Cerebellar cortex (tissue), 1 donor: ENCODE measurements at places on chromosomes 4 and X.

GRCh38 chr4:54647070-54647469, 10.7 kb upstream of the KIT start:
- DNase-seq: no peak

DNA sequence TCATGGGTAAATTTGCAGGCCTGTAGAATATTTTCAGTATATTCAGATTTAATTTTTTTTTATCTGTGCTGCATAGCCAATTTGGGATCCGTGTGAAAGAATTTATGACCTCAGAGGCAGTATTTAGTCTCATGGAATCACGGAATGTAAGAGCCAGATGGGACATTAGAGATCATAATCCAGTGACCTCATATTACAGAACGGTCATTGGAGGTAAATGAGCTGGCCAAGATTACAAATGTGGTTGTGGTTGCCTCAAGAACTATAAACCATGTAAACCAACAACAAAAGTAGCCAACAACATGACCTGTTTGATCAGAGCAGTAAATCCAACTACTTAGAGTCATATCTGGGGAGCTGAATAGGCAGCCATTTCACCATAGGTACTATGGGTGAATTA, 71.6 kb downstream of the AMOT start:
- no peak for DNase-seq

DNA sequence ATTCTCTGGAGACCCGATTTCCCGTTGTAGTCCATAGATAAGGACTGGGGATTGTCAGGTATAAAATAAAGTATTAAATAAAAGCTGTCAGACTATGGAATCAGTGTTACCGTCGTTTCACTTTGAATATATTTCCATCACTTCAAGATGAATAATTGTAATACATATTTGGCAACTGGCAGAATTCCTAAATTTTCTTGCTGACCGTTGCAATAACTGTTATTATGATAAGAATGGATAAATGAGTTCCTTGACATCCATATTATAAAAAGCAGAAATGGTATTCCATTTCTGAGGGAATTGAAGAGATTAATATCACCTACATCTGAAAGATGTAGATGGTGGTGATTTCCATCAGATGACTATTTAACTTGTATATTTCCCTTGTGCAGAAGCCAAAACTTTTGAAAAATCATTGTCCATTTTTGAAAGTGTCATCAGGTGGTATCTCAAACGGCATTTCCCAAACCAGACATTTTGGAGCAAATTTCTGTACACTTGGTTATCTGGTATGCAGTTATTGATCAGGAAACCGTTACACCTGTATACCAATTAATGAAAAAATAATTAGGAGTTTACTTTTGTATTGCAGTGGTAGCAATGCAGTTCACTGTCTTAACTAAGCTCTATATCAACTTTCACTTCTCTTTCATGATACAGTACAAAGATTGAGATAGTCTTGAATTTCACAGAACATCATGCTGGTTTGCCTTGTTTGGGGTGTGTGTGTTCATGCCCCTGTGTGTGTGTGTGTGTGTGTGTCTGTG, 878.5 kb downstream of the PCDH18 start:
- no peak for DNase-seq

DNA sequence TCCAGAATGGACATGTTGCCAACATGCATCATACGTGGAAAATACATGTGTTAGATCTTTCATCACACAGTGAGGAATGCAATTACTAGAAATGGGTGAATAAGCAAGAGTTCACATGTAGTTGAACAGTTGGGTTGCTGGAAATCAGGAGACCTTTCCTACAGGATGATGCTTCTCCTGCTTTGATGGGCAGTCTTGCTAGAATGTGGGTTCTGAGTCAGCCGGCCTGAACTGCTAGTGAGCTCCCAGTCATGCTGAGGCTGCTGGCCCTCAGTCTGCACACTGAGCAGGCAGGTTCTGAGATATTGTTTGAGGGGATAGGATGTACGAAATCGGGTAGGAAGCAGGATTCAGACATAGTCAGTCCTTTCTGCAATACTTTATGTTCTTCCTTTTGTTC, 20.2 kb downstream of the MSL3 start:
- DNase-seq: no peak

DNA sequence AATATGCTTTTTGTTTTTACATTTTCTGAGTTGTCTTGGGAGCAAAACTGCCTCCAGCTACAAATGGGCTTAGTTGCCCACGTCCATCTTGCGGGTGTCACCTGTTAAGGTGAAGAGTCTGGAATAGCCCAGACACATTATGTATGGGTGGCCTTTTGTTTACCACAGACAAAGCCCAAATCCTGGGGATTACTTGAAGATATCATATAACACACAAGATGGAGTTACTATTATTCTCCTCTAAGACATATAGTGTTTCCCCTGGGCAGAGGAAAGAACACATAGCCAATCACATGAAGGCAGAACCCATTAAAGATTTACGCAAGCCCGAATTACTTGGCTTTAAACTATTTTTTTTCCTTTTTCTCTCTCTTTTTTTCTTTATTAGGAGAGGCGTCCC, 625.6 kb upstream of the FAM241A start:
- no peak for DNase-seq

DNA sequence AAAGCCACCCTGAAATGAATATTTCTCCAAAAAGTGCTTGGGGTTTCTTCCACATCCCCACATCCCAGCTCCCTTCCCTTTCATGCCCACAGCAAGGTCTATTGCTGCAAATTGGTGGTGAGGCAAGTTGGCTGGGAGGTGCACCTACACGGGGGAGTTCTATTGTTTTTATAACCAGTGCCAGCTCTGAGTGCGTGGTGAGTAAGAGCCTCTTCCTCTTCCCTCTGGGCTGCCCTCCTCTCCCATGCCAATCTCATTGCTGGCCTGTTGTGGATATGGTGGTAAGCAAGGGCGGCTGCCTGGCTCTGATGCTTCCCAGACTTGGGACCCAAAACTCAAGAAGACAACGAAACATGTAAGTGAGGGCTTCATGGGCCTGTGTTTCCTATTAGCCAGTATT, 204.3 kb downstream of the SHROOM3 start:
- no peak for DNase-seq

- peak; percentile 47 for DNase-seq
These were observed 32.6 kb downstream of the DCK start for GRCh38 chr4:71026086-71026485.

DNA sequence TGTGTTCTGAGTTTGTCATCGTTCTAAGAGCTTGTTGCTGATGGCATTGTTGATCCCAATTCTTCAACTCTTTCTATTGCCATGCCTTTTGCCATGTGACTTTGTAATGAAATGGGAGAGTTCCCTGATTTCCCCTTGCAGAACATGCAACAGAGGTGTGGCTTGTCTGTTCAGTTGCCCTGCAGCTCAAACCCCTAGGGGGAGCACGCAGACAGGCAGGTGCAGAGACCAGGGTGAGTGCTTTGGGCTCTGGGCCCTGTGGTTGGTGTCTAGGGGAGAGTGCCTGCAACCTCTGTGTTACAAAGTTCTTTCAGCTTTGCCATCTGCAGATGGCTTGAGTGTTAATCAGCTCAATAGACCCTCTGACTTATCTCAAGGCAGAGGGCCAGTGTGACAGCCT, 332.7 kb downstream of the MID1IP1 start:
- DNase-seq: no peak

DNA sequence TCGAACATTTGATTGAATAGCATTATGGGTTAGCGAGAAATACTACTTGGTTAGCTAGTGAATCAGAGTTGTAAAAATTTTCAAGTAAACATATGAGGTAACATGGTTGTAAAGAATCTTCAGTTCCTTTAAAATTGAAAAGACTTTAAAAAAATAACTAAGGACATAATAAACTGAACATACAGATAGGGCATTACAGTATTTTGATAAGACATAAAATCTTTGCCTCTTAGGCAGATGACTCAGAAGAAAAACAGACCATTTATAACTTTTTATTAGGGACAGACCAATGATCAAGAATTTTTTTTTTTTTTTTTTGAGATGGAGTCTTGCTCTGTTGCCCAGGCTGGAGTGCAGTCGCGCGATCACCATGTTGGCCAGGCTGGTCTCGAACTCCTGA, 43.1 kb downstream of the PNMA5 start:
- DNase-seq: no peak

DNA sequence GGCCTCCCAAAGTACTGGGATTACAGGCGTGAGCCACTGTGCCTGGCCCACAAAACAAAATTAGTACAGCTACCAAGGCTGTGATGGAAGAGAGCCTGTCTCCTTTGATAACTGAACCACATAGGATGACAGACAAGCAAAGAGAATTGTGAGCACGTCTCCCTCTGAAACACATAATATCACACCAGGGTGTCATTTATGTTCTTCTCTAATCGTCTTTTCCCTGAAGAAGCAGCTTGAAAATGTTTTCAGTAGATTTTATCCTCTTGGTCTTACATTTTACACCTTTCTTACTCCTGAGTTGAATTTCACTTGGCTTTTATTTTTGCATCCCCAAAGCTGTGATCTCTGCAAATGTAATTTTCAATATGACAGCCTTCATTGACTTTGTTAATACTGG, 67.8 kb downstream of the TENM3 start:
- no peak for DNase-seq

DNA sequence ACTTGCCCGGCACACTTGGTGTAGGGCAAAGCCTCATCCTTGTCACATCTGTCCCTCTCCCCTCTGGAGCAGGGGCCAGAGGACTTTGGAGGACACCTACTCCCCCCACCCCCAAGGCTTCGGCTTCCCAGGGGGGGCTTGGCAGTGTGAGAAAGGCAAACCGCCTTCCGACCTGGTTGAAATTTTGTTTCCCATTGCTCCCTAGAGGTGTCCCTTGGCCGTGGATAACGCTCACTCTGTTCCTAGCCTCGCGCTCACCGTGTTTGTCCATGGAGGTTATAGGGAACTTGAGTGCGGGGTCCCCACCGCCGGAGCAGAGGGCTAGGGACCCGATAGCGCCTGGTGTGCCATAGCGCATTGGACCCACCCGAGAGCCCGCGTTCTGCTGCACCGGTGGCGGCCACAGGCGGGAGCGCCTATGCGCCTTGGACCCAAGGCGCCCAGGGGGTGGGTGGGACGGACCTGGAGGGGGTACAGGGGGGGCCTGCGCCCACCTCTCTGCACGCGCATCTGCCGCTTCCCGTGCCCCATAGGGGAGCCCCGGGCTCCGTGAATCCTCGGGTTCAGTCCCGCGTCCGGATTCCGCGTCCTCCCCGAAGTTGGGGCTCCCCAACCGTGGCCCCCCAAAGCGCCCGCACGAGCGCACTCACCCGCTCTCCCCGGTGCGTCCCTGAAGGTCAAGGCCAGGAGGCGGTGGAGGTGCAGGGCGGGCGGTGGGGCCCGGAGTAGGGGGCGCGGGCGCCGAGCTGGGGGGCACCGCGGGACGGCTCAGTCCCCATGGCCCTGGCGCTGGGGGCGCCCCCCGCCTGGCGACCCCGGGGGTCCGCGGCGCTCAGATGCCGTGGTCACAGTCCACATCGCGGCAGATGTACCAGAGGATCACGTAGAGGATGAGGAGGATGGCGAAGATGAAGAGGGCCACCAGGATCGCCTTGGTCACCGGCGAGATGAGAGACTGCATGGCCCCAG, 82.7 kb upstream of the DHRSX start:
- no peak for DNase-seq

DNA sequence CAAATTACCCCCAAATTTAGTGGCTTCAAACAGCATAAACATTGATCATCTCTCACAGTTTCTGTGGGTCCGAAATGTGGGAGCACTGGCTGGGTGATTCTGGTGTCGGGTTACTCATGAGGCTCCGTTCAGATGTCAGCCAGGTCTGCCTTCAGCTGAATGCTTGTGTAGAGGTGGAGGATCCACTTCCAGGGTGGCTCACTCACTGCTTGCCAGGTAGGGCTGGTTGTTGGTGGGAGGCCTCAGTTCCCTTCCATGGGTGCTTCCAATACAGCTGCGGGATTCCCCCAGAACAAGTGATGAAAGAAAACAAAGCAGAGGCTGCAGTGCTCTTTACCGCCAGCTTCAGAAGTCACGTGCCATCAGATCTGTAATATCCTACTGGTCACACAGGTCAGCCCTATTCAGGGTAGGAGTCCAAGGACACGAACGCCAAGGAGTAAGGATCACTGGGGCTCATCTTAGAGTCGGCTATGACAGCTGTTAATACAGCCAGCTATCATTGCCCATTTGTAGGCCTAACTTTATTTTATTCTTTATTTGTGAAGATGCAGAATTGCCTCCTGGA, 1.1 kb upstream of the SMIM43 start:
- DNase-seq: no peak
